ENCODE measurements at places on chromosomes 4 and X.

- DNase-seq, result no peak
Measured at GRCh38 chrX:110006821-110007375, 4.0 kb downstream of the TMEM164 start.

DNA sequence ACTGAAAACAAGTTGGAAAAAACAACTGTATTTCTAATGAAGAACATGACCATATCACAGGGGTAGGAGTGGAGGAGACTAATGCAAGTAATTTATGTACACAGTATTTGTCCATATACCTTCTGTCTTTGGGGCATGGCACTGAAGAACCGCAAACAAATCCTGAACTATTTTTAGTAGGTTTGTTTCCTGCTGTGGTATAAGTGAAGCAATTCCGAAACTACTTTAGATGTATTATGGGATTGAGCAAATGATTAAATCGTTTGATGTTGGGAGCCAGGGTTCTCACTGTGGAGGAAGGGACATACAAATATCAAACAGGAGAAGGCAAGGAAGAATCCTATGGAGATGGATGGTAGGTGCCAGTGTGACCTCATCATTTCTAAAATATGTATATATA, 18.9 kb upstream of the SH3KBP1 start:
- no peak for DNase-seq

DNA sequence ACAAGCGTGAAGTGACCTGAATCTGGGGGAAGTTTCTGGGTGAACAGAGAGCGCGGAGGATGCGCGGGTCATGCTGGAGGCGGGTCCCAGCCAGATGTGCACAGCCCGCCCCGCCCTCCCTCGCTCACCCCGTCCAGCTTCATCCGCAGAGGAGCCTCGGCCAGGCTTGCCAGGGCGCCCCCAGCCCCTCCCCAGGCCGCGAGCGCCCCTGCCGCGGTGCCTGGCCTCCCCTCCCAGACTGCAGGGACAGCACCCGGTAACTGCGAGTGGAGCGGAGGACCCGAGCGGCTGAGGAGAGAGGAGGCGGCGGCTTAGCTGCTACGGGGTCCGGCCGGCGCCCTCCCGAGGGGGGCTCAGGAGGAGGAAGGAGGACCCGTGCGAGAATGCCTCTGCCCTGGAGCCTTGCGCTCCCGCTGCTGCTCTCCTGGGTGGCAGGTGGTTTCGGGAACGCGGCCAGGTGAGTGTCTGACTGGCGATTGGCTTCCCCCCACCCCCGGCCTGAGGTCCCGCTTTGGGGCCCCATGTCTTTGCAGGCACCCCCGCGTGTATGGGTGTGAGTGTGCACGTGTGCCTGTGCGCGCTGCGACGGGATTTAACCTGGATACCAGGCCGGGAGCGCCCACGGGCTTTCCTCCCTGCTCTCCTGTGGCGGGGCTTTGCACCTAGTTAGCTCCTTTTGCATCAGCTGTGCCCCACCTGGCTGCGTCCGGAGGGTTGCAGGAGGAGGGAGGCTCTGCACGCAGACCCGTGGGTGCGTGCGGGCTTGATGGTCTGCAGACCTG, at the start of gene EGFL6:
Gene EGFL6, plus strand, starts transcription at position 123 of the 782 bp plus-strand sequence. Its CDS starts 261 bp downstream, at position 384.
- no peak for DNase-seq

DNA sequence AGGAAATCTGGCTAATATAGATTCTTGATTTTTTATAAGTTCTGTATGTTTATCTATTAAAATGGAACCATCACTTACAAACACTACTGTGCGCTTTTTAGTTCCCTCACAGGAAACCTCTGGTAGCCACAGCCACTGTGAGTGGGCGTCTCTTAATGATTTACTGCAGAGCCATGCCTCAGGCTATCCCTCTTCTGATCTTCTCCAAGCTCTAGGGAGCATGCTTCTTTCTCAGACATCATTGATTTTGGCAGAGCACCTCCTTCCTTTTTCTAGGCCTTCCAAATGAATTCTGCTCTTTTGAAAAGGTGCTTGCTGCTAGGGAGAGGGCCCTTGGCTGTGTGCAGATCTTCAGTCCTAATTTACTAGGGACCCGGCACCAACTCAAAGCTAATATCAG, 61.1 kb upstream of the STS start:
- no peak for DNase-seq

DNA sequence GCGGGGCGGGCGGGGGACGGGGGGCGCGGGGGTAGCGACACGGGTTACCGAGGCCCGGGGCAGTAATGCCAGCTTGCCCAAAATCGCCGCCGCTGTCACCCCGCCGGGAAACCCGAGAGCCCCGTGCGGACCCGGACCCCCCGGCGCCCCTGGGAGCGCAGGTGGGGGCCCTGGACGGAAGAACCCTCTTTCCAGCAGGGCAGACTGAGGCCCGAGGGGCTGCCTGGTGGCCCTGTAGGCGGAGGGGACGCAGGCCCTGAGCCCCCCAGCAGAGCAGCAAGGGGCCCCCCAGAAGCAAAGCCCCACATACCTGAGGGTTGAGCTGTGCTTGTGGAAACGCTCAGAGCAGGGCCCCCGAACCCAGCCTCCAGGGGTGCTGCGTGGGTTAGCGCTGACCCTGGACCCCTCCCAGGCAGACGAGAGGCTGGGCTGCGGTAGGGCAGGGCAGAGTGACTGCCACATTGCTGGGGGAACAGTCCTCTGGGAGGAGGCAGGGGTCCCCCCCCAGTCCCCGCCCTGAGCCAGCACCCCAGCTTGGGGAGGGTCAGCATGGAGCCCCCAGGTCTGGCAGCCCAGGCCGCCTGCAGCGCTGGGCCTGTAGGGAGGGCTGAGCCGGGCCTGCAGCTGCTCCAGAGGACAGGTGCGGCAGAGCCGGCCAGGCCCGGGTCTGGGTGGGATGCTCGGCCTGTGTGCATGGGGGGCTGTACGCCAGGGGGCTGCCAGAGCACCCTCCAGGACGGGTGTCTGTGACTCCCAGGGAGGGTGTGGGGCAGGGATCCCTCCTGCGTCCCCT, 646 bp downstream of the DOK7 start:
- no peak for DNase-seq

DNA sequence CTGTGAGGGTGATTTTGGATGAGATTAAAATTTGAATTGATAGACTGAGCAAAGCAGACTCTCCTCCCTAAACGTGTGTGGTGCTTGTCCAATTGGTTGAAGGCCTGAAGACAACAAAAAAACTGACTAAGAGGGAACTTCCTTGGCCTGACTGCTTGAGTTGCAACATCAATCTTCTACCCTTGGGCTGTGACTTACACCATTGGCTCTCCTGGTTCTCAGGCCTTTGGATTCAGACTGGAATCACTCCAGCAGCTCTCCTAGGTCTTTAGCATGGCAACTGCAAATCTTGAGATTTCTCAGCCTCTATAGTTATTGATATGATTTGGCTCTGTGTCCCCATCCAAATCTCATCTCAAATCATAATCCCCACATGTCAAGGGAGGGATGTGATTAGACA, 49.7 kb upstream of the IGFBP7 start:
- no peak for DNase-seq

DNA sequence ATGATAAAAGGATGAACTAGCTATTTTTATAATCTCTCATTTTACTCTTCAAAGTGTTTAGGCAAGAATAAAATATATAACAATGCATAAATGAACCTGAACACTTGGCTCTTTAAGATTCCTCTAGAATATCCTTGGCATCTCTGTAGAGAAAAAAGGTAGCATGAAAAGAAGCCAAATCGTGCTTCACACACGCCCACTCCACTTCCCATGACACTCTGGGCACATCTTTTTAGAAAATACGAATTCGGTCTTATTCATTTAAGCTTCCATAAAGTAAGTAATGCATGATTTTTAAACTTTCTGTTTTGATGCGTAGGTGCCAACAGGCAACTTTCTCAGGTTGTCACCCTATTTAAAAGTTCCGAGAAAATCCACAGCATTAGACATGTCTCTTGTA, 73.6 kb upstream of the SORBS2 start:
- no peak for DNase-seq

DNA sequence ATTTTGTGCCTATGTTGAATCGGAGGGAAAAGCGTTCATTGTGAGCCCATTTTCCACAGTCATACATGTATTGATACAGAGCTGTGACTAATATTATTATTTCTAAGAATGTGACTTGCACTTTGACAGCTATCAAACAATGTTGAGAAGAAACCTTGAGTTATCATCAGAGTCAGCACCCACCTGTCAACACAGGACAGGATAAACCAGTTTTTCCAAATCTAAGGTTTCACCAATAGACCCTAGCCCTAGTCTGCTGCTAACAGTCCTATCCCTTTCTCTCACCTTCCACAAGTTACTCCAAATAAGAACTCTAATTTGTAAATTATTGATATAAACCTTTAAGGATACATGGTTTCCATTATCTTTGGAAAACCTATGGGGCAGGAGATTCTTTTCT, 47.7 kb upstream of the DHX15 start:
- no peak for DNase-seq

DNA sequence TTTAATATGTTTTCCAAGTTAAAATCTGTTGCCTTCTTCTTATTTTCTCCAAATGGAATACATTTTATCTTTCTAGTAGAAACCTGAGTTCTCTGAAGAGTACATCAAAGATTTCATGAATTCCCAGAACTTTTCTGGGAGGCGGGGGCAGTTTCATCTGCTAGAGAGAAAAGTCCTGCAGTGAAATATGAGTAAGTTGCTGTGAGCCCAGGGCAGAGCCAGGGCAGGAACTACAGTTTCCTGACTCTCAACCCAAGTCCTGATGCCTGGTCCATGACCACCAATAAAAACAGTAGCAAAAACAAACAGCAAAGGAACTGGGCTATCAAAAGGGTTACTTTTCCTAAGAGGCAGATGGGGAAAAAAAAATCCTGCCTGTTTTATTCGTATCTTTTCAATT, 239.4 kb upstream of the CTSO start:
- no peak for DNase-seq

DNA sequence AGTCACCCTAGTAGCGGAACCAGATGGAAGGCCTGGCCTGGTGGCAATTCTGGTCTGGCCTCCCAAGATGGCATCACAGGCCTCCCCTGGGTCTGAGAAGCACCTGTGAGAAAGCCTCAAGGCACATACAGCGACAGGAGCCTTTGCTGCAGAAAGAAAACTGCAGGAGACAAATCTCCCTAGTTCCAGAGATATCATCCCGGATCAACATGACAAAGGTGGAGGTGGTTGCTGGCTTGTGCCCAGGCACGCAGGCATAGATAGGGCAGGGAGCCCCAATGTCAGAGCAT, 93.6 kb downstream of the BCOR start:
- no peak for DNase-seq

GRCh38 chr4:140863197-140863596, 107.0 kb upstream of the TBC1D9 start:
- DNase-seq, result no peak

DNA sequence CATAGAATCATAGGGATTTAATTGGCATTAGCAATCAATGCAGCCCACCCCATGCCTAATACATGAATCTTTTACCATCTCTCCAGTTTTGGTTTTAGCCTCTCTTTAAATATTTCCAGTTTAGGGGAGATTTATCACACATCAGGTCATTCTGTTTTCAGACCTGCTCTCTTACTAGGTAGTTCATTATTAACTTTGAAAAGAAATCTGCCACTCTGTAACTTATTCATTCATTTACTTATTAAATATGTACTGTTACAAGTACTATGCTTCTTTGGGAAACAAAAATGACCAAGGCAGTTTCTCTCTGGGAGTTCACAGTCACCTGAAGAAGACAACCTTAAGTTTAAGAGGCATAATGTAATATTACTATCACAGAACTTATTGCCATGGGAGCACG, 62.1 kb downstream of the USO1 start:
- no peak for DNase-seq

DNA sequence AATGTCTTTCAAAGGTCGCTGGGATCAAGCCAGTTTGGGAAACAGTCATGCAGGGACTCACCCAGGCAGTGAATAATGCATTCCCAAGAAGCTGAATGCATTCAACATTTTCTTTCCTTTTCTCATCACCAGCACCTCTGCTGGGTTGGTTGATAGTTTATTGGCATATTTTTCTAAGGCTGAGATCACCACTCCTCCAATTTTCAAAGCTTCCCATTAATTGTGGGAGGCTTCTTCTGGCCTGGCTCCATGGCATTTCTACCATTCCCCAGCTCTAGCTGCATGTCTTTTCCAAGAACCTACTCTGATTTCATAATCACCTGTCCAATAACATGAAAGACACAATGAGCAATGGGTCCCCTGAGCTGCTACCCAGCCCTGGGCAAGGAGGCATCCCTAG, 35.8 kb downstream of the CHRDL1 start:
- no peak for DNase-seq

GRCh38 chr4:152620915-152621314, 58.9 kb downstream of the TMEM154 start:
- DNase-seq, result no peak

DNA sequence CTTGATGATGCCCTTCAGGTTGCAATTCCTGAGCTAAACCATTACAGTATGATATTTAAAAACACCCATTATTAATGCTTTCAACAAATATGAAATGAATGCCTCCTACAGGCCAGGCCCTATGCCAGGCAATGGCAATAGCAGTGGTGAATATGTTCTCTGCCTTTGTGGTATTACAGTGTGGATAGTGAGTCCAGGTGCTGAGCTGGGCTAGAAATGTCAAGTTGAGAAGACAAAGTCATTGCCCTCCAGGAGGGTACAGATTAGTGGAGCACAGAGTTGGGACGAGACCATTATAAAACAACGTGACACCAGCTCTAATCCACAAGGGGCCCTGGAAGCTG, 81.9 kb downstream of the RBM47 start:
- DNase-seq, result no peak

GRCh38 chrX:8731559-8732395, at the start of gene ANOS1:
Gene ANOS1, minus strand, starts transcription at chrX:8732137. Its CDS starts 101 bp downstream, at chrX:8732036.
- no peak for DNase-seq

DNA sequence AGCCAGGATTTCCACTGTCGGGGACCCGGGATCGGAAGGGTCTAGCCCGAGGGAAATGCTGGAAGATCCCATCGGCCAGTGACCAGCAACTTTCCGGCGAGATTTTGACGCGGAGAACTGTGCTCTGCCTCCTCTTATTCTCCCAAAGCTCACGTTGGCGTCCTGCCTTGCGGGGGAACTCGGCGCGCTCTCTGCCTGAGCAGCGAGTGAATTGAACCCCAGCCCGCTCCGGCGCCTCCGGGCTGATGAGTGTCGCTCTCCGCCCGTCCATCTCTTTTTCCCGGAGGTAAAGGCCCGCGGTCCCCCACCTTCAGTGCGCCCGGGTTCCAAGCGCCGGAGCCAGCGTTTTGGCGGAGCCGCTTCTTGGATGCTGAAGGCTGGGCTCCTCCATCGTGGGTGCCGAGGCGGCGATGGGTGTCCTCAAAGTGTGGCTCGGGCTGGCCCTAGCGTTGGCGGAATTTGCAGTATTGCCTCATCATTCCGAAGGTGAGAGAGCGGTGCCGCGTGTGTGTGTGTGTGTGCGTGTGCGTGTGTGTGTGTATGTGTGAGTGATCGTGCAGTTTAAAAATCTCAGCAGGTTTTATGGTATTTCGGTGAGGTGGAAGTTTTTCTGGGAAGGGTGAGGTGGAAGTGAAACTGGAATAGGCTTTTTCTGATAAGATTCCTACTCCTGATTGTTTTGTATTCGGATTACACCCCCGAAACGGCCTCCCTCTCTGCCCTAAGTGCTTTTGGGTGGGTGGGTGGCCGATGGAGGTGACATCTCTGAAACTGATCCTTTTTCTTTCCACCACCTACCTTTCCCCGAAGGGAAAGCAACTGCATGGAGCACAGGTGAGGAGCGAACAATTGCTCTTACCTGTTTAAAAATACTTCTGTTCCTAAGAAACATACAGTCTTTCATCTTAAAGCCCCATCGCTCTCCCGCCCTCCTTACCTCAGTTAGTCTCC, 752 bp downstream of the FRAS1 start:
- DNase-seq, result no peak

Data from central memory CD8-positive, alpha-beta T cell (primary cell).